ENCODE measurements at places on chromosomes 5 and 9. TPM values are rescaled to one million over a fixed set of nuclear protein-coding genes. Genes with fewer than 3 reads are reported as not detected.

- peak; percentile 73 for DNase-seq
Measured at GRCh38 chr5:106171708-106172107, 1499.0 kb downstream of the EFNA5 start.

GRCh38 chr5:81136557-81136956 lies 96.6 kb upstream of the CKMT2 start:
- no peak for DNase-seq

DNA sequence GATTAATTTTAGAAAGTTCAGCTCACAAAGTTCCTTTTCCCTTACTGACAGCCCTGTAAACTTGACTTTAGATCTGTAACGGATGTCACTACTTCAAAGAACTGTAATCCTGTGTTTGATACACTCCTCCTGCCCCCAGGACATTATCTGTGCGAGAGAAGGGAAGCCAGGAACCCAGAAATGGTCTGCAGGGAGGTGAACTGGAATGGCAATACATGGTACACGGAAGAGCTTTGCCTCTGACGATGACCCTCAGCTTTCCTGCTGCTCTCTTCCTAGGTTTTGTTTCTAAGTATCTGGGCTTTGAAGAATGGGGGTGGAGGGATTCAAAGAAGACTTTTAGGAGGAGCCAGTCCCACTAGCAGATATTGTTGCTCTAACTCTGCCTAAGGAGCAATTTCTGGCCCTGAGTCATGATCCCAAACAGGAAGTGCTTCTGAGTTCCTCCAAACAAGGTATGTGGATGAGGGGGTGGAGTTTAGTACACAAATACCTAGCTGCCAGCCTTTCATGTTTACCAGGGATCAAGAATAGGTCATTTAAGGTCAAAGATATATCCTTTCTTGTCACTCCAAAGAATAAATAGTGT lies 43.4 kb upstream of the TMC1 start:
- peak; percentile 34 for DNase-seq

NREP gene
- 86.0 TPM for total RNA-seq
